Suppressor macrophage treated with lipopolysaccharide for 4 hours (primary cell): ENCODE measurements at places on chromosomes 11 and 22.

- DNase-seq, result no peak
Measured at GRCh38 chr22:46033256-46034200, 56.6 kb upstream of the WNT7B start.

DNA sequence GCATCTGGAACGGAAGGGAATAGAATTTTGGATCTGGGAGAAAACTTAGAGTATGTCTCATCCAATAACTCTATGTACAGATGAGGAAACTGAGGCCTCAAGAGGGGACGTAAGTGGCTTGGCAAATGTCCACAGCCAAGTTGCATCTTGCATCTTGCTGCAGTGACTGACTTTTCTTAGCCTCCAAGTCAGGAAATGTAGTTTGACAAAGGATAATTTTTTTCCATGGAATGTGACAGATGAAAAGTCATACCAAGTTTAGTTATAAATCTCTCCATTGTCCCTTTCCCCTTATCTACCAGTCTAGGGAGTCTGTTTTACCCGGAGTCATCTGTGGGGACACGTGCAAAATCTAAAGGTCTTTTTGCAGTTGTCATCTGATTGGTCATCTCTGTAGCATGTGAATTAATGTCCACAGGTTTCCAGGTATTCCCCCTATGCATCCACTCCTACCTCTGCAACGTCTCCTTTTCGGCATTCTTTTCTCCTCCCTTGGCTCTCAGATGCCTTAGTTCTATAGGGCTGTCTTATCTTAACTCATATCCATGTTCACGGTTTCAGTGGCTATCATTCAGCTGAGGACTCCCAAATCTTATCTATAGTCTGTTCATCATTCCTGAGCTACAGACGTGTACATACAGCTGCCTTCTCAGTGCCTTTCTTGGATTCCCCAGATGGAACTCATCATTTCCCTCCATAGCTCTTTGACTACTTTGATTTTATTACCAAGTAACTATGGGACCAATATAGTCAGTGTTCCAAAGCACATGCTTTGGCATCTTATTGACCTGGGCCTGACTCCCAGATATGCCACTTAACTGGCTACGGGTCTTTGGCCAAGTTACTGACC, 139.5 kb upstream of the TIMP3 start:
- no peak for DNase-seq

DNA sequence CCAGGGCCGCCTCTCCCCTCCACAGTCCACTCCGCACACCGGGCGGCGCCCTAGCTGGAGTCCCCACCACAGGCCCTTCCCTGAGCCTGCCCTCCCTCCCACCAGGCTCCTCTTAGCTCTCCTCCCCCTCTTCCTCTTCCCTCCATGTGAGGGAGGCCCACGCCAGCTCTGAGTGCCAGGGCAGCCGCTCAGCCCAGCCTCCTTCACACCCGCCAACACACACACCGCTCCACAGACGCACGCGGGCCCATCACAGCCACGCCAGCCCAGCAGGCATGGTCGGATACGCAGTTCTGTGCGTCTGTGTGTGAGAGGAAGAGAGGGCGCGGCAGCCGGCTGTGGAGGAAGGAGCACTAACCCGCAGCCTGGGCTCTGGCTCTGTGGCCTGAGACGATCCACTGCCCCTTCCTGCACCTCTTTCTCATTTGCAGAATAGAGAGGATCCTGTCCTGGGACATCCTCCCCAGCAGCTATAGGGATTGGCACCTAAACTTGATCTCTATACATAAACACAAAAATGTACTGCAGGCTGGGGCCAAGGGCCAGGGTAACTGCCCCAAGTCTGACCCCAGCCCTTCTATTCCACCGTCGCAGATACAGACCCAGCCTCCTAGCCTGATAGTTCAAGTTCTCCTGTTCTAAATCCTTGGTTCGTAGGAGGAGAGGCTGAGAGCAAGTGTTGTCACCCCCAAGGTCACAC, 3.5 kb downstream of the CHRM4 start:
- DNase-seq, result peak; percentile 47

- no peak for DNase-seq
Measured at GRCh38 chr11:129625930-129626329, 189.7 kb upstream of the TMEM45B start.

- no peak for DNase-seq
Measured at GRCh38 chr22:44218071-44218470, 37.3 kb downstream of the PARVG start.

GRCh38 chr11:4547416-4547815, 2.4 kb downstream of the OR52M1 start:
- no peak for DNase-seq

- peak; percentile 78 for DNase-seq
Measured at GRCh38 chr11:34840736-34841386, 75.3 kb downstream of the APIP start.

DNA sequence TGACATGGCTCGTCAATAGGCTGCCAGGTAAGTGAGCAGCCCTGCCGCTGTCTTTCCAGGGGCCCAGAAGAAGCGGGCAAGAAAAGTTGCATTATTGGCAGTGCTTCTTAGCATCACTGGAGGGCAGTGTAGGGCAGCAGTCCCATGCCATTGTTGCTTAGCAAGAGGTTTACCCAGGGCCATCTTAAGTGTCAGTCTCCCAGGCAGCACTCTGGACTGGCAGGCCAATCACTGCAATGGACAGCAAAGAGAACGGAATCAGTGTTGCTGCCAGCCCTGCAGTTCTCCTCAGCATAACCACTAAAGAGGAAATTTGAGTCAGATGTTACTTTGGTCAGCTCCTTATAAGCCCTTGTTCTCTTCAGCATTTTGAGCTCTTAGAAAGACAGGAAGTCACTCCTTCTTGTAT, 13.4 kb upstream of the GRK2 start:
- DNase-seq, result peak; percentile 77

DNA sequence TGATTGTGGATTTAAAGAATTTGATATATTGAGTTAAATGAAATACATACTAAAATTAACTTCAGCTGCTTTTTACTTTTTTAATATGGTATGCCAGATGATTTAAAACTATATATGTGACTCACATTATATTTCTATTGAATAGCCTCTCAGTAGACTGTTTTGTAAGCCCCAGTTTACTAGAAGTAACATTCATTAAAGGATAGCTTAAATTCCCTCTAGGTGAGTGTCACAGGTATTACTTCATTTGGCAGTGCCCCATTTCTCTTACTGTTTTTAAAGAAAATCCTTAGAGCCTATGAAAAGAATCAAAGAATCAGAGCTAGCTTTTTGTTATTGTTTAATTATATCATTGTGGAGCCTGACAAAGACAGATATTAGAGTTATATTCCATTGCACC, 48.6 kb downstream of the ZC3H12C start:
- no peak for DNase-seq

GRCh38 chr11:2772544-2773031, 72.8 kb upstream of the KCNQ1OT1 start:
- DNase-seq, result no peak

DNA sequence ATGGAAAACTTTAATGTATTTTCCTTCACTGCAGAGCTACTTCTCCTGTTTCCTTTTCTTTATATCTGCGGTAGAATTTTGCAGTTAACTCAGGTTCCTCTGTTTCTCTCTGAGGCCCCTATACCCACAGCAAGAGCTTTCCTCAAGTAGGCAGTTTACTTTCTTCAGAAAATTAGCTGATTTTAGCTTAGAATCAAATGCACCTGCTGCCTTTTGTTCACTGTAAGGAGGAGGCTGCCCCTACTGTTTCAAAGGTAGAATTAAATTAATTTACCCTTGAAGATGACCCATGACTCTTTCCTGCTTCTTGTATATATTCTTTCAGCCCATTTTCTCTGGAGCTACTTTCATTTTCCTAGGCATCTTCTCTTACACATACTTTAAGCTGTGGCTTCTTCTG, 68.7 kb upstream of the GDPD4 start:
- DNase-seq, result no peak

DNA sequence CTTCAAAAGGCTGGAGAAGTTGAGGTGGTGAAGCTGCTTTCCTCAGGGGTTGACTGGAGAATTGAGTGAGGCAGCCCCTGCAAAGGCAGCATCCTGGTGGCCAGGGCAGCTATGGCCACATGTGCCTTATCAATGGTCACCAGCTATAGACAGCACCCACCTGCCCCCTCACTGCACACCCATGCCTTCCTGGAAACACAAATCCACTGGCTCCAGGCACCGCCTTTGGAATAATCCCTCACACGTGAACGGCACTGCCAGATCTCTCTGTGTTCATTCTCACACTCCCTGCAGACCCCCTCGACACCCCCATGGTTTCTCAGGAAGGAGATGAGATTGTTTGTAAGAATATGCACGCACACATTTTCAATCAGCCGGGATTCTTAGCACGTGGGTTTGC, 1297.8 kb downstream of the TBC1D22A start:
- DNase-seq, result no peak

- DNase-seq, result no peak
Measured at GRCh38 chr11:66704659-66705360, 24.2 kb downstream of the SPTBN2 start.

GRCh38 chr11:21480240-21480639, 712.6 kb upstream of the ANO5 start:
- DNase-seq, result no peak

- DNase-seq, result no peak
Measured at GRCh38 chr11:86802601-86803051, 2.3 kb downstream of the PRSS23 start.

- DNase-seq, result no peak
Measured at GRCh38 chr11:70900540-70900939, 351.8 kb downstream of the SHANK2 start.
